ENCODE measurements at places on chromosomes 16 and 17.

DNA sequence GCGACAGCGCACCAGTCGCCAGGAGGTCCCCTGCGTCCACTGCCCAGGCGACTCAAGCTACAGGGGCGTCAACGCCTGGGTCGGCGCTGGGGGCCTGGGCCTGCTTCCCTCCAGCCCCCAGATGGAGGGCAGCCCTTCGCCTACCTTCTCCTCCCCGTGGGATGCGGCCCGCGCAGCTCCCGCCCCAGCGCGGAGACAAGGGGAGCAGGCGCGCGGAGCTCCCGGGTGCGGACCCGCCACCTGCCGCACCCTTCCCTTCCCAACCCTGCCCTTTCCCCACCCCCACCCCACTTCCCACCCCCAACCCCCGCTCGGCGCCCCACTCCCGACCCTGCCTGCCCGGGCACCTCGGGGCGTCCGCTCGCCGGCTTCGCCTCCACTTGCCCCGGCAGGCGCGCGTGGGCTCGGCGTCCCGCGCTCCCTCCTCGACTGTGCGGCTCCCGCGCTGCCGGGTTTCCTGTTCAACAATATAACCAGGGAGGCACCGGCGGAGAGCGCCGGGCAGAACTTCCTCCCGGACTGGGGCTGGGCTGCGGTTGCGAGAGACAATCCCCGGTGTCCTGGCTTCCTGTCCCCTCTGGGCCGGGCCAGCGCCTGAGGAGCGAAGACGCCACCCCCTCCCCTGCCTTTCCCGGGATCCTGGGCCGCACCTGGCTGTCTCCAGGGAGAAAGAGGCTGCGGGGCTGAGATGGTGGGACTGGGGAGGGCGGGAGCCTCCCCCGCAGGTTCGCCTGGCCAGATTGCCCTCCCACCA lies at the start of gene ARHGAP27:
TSS of gene ARHGAP27 (minus strand) at position 466 of the 754 bp plus-strand sequence. CDS start 2,591 bp downstream, outside the sequence.
- no peak for DNase-seq

GRCh38 chr16:8722025-8722348 lies 47.6 kb downstream of the ABAT start:
- no peak for DNase-seq

DNA sequence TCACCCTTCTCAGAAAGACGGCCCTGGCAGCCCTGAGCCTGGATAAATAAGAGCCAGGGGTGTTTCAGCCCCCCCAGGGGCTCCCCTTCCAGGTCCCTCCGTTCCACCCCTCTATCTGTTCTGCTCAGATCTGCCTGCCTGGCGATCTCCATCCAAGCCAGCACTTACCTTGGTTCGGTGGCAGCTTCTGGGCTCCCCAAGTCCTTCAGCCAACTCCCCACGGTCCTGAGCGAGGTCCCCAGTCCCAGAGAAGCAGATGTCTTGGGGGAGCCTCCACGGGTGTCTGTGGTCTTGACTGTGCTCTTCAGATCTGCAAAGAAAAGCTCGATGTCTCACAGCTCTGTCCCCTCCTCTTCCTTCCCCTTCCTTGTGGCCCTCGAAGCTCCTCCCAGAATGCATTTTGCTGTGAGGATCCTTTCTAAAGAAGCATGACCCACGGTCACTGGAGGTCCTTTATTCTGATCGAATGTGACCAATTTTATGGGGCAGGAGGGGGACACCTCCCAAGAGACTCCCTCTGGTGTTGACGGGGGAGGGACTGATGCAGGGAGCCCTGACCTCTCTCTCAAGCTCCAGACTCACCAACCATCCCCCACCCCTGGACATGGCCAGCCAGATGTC lies at the start of gene PIK3R6:
TSS of gene PIK3R6 (minus strand) at position 314 of the 621 bp plus-strand sequence. CDS start 17,880 bp downstream, outside the sequence.
- no peak for DNase-seq

- no peak for DNase-seq
Observed at GRCh38 chr17:52237151-52237550, 78.6 kb upstream of the CA10 start.

- no peak for DNase-seq
Observed at GRCh38 chr17:17060930-17061329, 18.7 kb downstream of the MPRIP start.

- peak; percentile 78 for DNase-seq
Observed at GRCh38 chr17:67386965-67387551, 10.0 kb downstream of the PITPNC1 start.

DNA sequence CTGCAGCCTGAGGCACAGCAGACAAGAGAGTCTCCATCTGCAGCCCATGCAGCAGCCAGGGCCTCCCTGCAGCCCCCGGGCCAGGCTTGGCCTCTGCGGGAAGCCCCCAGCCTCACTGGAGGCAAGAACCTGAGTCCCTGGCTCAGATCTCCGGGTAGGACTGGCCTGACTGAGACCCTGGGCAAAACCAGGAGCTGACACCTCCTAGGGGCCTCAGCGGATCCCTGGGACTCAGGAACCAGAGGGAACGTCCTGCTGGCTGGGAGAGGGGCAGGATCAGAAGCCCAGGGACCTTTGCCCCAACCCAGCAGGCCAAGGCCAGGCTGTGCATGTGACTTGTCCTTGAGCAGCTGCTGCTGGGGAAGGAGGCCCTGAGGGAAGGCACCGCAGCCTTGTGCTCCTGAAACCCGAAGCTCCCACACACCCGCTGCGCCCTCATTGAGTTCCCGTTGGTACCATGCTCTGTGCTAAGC lies 1.7 kb upstream of the PRSS21 start:
- DNase-seq: no peak

All from stimulated activated CD4-positive, alpha-beta T cell treated with anti-CD3 and anti-CD28 coated beads, Interleukin-4, amount 100 ng/mL, for 24 hours (primary cell).